ENCODE measurements at places on chromosomes 5 and 9.

GRCh38 chr9:113516840-113517577 lies 53.5 kb downstream of the RGS3 start:
- DNase-seq, result no peak

DNA sequence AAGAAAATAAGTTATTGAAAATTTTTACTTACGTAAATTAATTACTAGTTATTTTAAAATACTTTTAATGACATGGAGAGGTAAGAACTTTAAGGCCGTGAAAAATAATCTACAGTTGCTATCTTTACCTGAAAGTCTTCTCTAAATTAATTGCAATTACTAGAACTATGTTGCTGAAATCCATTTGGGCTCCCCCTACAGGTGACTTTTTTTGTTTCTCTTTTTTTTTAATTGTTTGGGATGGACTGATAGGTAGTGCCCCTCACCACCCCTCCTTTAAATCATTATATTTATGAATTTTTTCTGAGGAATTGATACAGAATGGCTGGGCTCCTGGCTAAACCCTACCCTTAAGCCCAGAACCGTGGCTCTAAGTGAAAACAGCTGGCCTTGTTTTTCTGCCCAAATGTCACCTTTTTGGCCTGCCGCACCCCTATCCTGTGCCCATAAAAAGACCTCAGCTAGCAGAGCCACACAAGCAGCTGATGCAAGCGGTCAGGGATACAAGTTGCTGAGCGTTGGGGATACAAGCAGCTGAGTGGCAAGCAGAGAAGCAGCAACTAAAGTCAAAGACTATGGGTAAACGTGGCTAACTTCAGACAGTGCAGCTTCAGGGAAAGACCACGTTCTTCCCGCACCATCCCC lies 315.2 kb upstream of the ACO1 start:
- no peak for DNase-seq

DNA sequence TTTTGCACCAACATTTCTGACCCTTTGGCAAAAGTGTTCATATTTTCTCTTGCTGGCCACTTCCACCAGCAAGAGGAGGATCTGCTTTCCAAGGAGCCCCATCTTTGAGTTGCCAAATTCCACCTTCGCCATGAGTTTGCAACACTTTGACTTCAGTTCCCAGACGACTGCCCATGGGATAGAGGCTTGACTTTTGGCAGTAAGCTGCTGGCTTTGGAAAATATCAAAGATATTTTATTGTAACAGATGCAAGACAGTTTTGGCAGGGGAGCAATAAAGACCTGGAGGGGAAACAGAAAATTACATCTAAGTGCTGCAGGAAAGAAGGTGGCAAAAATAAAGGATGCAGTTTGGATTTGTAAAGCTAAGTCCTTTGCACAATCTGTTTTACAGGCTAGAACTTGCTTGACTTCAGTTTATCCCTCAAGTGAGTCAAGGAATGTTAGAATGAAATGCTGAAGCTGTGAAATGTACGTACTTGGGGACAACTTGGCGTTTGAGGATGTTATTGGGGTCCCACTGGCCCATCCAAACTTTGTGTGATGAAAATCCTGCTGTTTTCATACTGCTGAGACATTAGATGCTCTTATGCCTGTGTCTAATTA lies 232.9 kb downstream of the GOLPH3 start:
- DNase-seq, result no peak

DNA sequence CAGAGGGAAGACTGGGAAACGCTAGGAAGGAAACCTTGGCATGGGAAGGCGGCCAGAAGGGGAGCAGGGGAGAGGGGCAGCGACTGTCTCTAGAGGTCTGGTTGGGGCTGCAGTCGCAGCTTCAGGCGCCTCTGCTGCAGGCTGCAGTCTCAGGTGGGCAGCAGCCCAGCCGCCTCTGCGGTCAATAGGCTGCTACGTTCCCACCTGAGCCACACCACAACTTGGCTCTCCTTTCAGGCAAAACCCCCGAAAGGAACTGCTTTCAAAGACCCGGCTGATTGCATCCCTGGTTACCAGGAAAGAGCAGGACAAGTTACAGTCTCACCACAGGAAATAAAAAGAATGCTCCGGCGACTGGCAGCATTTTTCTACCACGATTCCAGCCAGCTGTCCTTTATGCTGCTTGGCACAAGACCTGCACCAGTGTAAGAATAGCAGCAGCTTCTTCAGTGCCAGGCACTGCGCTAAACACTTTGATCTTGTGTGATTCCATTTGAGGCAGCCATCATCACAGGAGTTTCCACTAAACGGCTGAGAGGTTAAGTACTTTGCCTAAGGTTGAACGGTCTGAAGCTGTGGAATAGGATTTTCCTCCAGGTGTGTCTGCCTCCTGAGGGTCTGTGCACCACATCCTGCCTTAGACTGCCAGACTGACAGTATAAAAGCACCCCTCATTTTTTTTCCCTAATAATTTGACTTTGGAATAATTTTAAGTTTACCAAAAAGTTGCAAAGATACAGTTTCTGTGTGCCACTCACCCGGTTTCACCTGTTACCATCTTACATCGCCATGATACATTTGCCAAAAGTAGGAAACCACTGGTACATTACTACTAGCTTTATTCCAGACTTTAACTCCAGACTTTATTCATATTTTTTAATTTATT lies 7.5 kb downstream of the RPS14 start:
- DNase-seq, result no peak

- no peak for DNase-seq
Observed at GRCh38 chr5:92713335-92713743, 867.7 kb downstream of the NR2F1-AS1 start.

All from GOT3 (cell line).